ENCODE measurements at places on chromosomes 4 and X.

- peak; percentile 10 for DNase-seq
Observed at GRCh38 chrX:7252013-7252610, 104.2 kb upstream of the PUDP start.

DNA sequence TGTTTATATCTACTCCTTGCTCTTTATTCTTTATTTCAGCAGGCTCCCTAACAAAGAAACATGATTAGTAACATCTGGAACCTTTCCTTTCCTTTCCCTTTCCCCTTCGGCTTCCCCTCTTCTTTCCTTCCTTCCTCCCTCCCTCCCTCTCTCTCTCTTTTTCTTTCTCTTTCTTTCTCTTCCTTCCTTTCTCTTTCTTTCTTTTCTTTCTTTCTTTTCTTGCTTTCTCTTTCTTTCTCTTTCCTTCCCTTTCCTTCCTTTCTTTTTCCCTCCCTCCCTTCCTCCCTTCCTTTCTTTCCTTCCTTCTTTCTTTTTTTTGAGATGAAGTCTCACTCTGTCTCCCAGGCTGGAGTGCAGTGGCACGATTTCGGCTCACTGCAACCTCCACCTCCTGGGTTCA lies 30.7 kb upstream of the RBMX start:
- no peak for DNase-seq

DNA sequence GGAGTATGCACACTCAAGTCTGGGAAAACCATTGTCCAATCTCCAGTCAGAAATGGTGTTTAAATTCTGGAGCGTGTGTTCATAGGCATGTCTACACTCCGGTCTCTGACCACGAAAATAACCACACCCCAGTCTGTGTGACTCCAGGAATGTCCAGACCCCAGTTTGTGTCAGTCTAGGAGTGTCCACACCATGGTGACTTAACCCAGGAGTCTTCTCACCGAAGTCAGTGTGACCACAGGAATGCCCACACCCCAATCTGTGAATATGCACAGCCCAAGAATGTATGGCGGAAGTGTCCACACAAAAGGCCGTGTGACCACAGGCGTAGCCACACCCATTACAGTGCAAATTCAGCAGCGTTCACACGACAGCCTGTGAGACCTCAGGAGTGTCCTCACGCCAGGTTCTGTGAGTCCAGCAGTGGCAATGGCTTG lies 11.4 kb downstream of the FTSJ1 start:
- DNase-seq = no peak

DNA sequence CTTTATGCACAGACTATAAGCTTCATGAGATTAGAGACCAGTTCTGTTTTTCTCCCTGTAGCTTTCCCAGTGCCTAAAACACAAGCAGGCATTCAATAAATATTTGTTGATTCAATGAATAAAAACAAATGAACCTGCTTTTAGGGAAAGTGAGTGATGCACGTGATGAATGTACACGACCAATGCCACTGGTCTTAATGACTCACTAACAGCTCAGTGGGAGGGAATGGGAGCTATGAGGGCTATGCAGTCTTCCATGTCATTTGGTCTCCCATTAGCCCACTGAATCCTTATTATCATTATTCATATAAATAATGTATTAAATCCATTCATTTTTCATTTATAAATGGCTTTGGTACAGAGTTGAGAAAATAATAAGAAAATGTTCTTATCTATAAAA lies 247.4 kb downstream of the FBXO8 start:
- DNase-seq = no peak

DNA sequence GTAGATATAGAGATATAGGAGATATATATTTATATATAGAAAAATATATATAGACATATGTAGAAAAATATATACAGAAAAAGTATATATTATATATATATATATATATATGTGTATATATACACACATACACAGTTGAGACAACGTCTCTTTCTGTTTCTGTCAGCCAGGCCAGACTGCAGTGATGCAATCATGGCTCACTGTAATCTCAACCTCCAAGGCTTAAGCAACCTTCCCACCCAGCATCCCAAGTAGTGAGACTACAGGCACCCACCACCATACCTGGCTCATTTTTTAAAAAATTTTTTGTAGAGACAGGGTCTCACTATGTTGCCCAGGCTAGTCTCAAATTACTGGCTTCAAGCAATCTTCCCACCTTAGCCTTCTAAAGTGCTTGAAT lies 426.3 kb downstream of the GPM6A start:
- no peak for DNase-seq

GRCh38 chr4:86221002-86221401 lies 138.9 kb downstream of the MAPK10 start:
- no peak for DNase-seq

All from kidney (tissue), 22 donors.